T-helper 17 cell (primary cell): ENCODE measurements at places on chromosomes 1 and 21. TPM values are rescaled to one million over a fixed set of nuclear protein-coding genes. Genes with fewer than 3 reads are reported as not detected.

KRTAP12-4 gene
- not detected for total RNA-seq

TNFRSF9 gene
- total RNA-seq, result 0.50 TPM

NUP210L gene
- total RNA-seq, result 0.07 TPM

ATPAF1 gene
- total RNA-seq, result 21.5 TPM

COL24A1 gene
- total RNA-seq, result 3.3 TPM

B4GALT2 gene
- 3.4 TPM for total RNA-seq

CCDC185 gene
- not detected for total RNA-seq

TDRKH gene
- 11.3 TPM for total RNA-seq

FALEC gene
- 1.1 TPM for total RNA-seq

KRTAP20-4 gene
- total RNA-seq, result not detected

ZNF593OS gene
- not detected for total RNA-seq

COP1 gene
- 46.4 TPM for total RNA-seq

PRAMEF15 gene
- total RNA-seq, result not detected
